ENCODE measurements at places on chromosomes 6 and 20.

DNA sequence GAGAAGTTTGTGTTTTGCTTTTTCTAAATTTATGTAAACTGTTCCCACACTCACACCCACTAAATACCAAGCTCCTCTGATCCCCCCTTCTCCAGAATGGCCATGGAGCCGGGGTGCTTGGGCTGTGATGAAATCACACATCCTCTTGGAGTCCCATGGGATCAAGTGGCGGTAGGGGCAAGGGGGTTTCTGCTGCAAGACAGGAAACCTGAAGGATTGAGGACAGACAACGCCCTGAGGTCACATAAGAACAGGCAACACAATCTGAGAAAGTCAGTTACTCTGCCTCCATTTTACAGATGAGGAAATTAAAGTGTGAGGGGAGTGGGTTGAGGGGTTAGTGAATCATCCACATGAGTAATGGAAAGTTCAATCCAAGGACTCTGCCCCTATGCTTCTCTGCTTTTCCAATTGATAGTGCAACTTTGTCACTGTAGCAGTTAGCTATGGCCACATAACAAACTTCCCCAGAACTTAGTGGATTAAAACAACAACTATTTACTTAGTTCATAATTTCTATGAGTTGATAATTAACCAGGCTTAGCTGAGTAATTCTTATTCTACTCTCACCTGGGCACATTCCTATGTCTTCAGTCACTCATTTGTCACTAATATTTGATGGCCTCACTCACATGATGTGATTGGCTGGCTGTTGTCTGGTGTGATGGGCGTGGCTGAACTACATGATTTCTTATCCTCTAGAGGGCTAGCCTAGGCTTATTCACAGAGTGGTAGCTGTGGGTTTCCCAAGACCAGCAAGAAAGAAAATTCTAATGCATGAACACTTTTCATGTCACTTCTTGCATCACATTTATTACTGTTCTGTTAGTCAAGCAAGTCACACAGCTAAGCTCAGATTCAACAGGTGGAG is 311.1 kb upstream of the RNF24 start:
- DNase-seq = no peak

- no peak for DNase-seq
Measured at GRCh38 chr6:27630727-27631608, 158.1 kb upstream of the ZNF184 start.

DNA sequence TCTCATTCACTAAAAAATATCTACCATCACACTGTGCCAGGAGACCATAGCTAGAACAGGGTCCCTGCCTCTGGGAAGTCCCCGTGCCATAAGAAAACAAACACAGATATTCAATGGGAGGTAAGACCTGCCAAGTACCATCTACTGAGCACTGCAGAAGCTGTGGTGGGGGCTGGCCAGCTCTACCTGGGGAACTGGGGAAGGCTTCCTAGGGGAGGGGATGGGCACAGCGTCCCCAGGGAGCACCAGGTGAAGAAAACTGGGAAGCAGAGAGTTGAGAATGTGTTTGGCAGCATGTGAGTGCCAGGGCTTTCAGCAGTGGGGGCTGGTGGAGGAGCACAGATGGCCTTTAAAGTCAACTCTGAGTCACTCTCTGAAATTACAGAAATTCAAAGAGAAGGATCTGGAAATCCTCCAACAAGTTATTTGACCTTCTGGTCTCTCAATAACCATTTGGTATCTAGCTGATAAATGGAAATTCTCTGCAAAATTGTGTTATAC is 85.2 kb downstream of the SHLD1 start:
- no peak for DNase-seq

GRCh38 chr6:11586536-11586935 is 49.0 kb downstream of the TMEM170B start:
- DNase-seq = peak; percentile 61

DNA sequence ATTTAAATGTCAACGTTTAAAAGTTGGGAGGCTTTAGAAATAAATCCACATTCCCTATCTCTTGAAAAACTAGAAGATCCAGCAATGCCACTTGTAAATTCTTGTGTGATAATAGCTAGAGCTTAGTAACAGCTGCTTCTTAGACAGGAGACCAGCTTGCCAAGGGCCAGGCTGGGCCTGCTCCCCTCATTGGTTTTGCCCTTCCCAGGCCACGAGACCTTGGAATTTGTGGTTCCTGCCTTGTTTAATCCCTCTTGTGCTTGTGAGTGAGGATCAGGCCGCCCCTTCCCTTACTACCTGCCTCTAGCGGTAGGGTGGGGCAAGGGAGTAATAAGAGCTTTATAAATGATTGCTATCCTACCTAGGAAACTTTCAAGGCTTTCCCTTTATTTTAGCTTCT is 363.5 kb downstream of the SYNE1 start:
- no peak for DNase-seq

DNA sequence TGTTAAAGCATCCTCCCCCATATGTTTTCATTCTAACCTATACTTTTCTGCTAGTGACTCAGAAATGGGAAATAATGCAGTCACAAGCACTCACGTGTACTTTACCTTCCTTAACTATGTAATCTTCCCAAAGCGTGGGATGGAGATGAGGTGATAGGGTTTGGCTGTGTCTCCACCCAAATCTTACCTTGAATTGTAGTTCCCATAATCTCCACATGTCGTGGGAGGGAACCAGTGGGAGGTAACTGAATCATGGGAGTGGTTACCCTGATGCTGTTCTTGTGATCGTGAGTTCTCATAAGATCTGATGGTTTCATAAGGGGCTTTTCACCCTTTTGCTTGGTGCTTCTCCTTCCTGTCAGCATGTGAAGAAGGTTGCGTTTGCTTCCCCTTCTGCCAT is 35.4 kb downstream of the AGPAT4 start:
- no peak for DNase-seq

DNA sequence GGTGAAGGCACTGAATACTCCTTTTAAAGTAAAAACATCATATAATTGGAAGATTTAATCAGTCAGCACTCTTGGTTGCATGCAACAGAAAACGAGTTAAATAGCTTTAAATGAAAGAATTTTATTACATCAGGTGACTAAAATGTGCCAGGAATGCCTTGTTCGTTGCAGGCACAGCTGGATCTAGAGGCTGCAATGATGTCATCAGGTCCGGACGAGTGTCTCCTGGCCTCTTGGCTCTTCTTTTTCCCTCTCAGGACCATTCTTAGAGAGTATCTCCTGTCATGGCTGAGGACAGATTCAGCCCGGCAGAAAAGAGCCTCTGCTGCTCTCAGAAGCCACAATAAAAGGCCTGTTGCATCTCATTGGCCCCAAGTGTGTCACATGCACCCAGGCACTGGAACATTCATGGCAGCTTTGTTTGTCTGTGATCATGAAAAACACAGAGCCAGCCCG is 510.7 kb upstream of the SULF2 start:
- DNase-seq = no peak

- DNase-seq = peak; percentile 91
Measured at GRCh38 chr20:23641936-23642751, 4.4 kb upstream of the CST3 start.

DNA sequence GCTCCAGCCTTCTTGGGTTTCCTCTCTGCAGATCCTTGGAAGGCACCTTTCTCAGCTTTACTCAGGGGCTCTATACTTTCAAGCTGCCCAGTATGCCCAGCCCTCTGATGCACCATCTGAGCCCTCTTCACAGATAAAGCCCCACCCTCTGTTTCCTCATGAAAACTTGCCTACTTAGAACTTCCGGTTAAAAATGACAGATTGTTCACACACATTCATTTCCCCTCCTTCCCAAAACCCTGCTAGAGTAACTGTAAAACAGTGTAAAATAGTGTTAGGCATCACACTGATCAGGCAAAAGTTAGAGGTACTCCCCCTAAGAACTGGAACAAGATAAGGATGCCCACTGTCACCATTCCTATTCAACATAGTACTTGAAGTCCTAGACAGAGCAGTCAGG is 14.0 kb upstream of the GCM1 start:
- DNase-seq = no peak

DNA sequence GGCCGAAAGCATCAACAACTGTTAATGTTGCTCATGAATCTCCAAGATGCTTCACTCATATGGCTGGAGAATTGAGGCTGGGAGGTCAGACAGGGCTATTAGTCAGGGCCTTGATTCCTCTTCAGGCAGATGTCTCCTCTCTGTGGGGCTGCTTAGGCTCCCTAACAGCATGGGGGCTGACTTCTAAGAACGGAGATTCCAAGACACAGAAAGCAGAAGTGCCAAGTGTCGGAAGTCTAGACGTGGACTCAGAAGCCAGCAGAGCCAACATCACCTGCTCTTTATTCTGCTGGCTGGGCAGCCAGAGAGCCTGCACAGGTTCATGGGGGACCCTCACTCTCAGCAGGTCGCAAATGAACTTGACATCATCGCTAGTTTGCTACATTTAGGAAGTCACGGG is 279.8 kb downstream of the CDH26 start:
- DNase-seq = no peak

- DNase-seq = no peak
Measured at GRCh38 chr6:19753826-19754225, 83.3 kb upstream of the ID4 start.

- no peak for DNase-seq
Measured at GRCh38 chr6:139529420-139529819, 155.0 kb upstream of the CITED2 start.

DNA sequence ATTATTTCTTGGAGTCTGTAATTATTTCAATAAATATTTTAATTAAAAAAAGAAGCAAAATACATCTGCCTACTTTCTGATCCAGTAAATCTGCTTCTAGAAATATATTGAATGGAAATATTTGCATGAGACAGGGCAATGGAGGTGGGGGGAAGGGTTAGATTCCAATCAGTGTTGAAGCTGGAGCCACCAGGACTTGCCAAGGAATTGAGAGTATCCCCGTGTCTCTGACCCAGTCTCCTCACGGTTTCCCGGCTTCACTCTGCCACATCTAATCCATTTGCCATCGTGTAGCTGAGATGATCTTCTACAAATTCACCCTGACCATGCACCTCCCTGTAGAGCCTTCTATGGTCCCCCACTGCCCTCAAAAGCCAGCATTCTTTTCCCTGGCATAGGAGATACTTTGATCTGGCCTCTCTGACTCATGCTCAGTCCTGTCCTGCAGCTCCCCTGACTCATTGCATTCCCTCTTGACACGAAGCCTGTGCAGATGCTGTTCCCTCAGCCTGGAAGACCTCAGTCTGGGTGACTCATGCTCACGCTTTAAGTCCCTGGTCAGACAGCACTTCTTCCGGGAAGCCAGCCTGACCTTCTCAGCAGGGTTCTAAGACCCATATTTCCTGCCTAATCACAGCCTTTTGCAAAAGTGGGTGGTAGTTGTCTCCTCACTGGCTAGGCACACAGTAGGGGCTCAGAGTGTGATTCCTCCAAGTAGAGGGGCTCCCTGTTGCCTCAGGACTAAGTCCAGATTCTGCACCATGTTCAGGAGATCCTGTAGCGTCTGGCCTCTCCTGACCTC is 23.0 kb upstream of the FKBP1A start:
- peak; percentile 98 for DNase-seq

DNA sequence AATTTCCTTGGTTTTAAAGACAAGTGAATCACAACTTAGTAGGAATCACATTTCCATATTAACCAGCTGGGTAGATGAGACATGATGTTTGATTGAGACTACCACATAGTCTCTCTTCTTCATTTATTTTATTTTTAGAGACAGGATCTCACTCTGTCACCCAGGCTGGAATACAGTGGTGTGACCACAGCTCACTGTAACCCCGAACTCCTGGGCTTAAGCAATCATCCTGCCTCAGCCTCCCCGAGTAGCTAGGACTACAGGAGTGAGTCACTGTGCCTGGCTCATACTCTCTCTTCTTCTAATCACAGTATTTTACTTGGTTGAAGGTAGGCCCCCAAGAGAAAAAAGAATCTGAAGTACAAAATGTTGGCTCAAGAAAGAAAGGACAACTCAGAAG is 80.2 kb upstream of the ASF1A start:
- no peak for DNase-seq

GRCh38 chr6:153852481-153852880 is 186.6 kb upstream of the OPRM1 start:
- no peak for DNase-seq

DNA sequence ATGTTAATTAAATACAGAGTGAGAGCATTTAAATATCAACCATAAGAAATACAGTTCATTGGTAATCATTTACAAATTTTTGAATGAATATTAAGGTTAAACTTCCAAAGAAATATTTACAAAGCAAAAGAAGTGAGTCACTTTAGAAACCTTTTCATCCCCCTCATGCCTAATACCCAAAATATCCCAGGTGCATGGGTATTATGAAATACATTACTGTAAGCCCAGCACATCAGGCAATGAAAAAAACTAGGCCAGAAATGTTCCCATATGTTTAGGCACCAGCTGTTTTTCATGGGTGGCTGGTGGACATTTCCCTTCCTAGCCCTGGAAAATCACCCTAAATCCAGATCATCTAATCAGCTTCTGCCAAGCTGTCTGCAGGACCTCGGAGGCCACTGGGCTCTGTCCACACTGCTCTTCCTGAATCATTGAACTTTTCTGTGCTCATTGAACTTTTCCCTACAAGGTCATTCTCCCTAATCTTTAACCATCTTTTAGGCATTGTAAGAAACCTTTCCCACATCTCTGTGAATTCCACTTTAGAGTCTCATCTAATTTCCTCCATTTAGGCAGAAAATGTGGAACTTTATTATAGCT is 145.3 kb upstream of the STXBP5 start:
- no peak for DNase-seq

DNA sequence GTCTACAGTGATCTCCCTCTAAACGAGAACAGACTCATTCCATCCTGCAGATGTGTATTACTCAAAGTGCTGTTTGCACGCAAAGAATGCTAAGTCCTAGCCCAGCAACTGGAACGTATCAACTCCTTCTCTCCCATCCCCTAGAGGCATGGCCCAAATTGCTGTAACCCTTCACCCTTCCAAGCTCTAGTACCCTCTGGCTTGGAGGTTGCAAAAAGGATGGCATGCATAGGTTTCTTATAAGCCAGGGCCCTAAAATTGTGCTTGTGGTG is 71.5 kb upstream of the TGM3 start:
- DNase-seq = no peak

DNA sequence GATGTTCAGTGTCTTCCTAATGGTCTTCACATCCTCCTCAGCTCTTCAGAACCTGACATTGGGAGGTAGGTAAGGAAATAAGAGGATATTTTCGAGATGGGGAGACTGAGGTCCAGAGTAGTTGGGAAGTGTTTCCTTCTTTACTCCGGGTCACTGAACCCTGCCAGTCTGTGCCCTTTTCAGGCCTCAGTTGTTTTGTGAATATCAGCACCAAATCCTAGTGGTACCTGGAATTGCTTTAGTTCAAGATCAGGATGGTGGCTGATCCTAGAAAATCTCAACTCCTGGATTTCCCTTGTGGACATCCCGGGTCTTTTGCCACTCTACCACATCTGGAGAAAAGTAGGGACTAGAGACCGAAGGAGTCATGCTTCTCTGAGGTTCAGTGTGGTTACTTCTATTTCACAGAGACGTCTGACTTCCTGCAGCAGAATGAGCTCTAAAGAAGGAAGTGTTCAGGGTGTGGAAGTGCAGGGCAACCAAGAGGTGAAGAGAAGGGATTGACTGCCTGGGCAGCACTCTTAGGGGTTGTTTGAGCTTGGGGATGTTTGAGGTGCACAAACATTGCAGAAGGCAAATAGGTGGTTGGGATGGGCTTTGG is 995 bp downstream of the STK4 start:
- DNase-seq = no peak

GRCh38 chr6:117022774-117023173 is 145.7 kb downstream of the RFX6 start:
- DNase-seq = no peak

- DNase-seq = no peak
Measured at GRCh38 chr6:5785249-5785648, 221.5 kb downstream of the NRN1 start.

GRCh38 chr6:43748765-43749164 is 21.2 kb upstream of the VEGFA start:
- no peak for DNase-seq

GRCh38 chr20:11826334-11826733 is 91.4 kb upstream of the BTBD3 start:
- no peak for DNase-seq

GRCh38 chr6:44237813-44238433 is 9.0 kb upstream of the HSP90AB1 start:
- DNase-seq = no peak

Data from kidney epithelial cell (primary cell).